Fibroblast of villous mesenchyme (primary cell): ENCODE measurements at places on chromosomes 3 and 15.

- no peak for DNase-seq
Observed at GRCh38 chr3:46690798-46691197, 2.7 kb downstream of the ALS2CL start.

DNA sequence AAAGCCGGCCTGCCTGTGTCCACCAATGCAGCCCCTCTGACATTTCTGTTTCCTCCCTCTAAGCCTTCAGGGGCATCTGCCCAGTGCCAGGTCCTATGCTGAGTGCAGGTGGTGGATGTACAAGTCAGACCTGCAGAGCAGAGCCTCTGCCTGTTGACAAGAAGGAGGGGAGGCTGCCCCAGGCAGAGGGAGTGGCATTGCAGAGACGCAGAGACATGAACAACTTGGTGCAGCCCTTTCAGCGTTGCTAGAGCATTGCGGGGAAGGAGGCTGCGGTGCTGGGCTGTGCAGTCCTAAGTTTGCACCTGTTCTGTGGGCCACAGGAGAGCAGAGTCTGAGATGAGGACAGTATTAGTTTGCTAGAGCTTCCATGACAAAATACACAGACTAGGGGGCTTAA, 65.2 kb downstream of the LSM3 start:
- DNase-seq, result no peak

DNA sequence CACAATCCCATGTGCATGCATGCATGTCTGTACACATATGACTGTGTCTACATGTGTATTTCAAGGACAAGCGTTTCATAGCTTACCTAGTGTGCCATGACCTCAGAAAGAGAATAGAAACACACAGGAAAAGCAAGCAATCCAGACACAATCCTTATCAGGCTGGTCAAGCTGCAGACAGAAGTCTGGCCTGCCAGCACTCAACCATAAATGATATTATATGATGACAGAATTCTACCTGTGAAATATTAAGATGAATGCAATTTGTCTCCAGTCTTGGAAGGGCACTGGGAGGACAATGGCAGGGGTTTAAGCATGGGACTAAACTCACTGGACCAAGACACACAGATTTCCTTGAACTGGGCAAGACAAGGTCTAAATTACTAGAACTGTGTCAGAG, 50.9 kb upstream of the ARL6 start:
- DNase-seq, result no peak

- no peak for DNase-seq
Observed at GRCh38 chr3:158771982-158772381, 29.9 kb upstream of the MFSD1 start.

DNA sequence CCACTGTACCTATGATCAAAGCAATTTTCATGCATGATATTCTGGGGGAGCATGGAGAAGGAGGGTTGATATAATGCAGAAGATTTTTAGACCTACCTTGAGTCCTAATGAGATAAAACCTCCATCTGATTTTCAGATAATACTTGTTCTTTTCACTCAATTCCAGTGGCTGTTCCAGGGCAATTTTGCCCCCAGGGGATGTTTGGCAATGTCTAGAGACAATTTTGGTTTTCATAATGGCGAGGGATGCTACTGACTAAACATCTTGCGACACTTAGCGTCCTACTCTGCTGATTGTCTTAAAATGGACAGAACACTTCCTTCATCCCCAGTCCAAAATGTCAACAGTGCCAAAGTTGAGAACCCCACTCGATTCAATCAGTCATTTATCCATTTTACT, 26.6 kb downstream of the AGBL1 start:
- DNase-seq, result no peak

DNA sequence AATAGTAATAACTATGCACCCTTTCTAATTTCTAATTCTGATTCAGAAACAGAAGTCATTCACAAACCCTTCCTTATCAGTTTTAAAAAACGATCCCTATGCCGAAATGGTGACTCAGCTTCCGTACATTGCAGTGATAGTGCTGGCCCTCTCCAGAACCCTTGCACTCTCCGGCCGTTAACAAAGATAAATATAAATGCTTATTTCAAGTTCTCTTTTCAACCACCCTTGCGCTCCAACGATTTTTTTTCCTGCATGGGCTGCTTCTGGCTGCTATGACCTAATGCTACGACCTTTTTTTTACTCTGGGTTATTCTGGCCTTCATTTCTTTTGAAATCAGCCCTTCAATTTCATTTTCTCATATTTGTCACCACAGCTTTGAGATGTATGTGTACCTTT, 646.2 kb downstream of the NTRK3 start:
- peak; percentile 77 for DNase-seq

- peak; percentile 86 for DNase-seq
Observed at GRCh38 chr3:64264501-64265109, 39.3 kb upstream of the PRICKLE2 start.

DNA sequence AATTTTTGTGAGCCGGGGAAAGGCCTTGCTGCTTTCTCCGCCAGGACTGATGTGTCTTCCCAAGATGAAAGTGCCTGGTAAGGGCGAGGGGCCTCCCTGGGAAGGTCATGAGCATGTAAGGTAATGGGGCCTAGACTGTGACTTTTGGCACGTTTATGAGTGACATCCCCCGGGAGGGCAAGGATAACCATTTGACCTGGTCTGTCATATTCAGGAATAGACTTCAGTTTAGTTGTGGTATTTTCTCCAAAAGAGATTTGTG, 631 bp upstream of the CNBP start:
- no peak for DNase-seq

GRCh38 chr15:81157195-81157938, 23.3 kb downstream of the CFAP161 start:
- peak; percentile 77 for DNase-seq

GRCh38 chr3:108669208-108669607, 79.7 kb downstream of the DZIP3 start:
- no peak for DNase-seq

DNA sequence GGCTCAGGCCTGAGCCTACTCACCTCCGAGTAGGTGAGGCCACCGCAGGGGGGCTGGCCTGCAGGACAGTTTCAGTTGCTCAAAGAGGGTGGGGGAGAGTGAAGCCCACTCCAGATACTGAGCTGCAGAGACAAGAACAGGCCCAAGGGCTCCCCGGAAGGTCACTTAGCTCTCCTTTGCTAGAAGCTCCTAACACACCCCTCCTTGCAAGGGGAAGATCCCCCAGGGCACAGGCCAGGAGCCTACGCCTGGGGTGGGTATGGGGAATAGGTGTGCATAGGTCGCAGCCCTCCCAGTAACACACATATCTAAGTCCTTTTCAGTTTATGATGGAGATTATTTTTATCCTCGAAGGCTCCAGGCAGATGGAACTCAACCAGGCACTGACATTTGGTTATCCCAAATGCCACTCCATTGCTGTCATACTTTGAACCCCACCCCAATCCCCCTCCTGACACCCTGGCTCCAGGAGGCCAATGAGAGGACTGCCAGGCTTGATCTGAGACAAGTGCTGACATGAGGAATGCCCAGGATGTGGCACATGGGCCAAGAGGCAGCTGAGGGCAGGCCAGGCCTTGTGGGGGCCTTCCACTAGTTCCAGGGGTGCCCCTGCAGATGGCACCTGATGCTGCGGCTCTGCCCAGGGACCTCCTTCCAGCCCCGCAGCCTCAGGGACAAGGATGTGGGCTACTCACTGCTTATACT, 1.1 kb upstream of the MUSTN1 start:
- no peak for DNase-seq

- DNase-seq, result peak; percentile 27
Observed at GRCh38 chr3:45992821-45993221, 2.8 kb downstream of the FYCO1 start.

GRCh38 chr3:184503647-184504046, 57.9 kb upstream of the EPHB3 start:
- DNase-seq, result no peak

- DNase-seq, result no peak
Observed at GRCh38 chr3:59106085-59106648, 56.3 kb upstream of the CFAP20DC start.

DNA sequence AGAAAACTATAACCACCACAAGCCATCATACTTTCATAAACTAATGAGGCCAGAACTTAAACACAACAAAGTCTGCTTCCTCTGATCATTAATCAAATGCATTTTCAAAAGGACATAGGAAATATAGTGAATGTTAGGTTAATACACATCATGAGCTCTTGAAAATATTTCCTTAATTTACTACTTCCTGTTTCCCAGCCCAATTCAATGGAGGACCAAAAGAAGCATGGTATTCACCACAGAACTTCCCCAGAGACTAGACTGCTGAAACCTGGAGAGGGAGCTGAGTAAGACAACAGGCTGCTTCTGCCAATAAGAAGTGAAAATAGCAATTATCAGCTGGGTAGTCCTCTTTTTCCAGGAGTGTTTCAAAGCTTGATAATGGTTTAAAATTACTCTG, 250.3 kb downstream of the ULK4 start:
- peak; percentile 21 for DNase-seq

DNA sequence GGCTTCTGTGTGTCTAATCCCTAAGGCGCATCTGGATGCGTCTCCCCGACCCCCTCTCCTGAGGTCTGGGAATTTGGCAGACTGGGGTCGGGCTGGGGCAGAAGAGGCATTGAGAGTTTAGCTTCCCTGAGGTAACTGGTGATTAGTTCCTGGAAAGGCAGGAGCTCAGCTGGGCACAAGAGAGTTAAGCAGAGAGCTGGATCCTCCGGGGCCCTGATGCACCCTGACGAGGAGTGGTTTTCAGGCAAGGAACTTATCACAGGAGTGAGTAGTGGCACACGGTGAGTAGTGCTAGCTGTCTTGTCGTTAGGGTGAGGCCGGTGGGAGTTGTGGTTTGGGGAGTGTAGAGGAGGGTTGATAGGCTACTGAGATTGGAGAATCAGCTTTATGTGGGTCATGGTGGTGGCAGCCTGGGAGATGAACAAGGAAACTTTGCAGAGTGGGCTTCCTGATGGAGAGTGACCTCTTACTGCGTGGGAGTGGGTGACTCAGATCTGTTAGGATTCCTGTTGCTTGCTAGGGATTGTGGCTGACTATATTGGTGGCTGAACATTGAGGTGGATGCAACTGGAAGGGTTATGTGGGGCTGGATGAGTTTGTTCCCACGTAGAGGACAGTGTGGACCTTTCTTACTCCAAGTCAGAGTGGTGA, 897 bp downstream of the RAD54L2 start:
- DNase-seq, result peak; percentile 57

- DNase-seq, result no peak
Observed at GRCh38 chr15:70907784-70908471, 15.3 kb downstream of the LRRC49 start.

DNA sequence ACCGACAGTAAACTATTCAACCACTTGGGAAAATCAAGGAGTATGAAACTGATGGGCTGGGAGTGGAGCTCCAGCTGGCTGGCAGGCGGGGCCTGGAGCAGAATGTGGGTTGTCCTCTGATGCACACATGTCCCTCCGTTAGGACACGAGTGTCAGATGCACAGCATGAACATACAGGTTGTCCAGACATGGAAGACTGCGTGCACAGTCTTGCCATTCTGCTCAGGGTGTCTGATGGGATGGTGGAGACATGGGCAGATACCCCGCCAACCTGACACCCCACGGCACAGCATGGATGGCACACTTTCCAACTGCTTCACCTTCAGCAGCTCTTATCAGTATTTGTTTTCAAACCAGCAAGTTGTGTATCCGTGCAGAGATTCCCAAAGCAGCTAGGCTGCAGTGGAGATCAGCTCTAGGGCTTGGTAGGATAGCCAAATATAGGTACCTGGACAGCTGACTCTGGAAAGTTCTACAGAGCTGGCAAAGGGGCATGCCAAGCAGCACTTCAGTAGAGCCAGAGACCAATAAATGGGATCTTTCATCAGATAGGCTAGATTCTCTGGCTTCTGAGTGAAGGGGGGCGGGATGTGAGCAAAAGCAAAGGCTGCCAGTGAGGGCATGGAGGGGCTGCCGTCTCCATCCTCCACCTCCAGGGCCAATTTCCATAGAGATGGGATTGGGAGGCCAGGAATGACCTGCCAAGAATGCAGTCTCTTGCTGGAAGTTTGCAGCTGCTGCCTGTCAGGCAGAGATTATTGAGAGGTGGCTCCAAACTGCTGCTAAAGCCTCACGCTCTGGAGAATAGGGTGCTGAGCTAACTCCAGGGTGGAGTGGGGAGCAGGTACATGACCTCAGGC, 47.2 kb upstream of the KY start:
- no peak for DNase-seq

DNA sequence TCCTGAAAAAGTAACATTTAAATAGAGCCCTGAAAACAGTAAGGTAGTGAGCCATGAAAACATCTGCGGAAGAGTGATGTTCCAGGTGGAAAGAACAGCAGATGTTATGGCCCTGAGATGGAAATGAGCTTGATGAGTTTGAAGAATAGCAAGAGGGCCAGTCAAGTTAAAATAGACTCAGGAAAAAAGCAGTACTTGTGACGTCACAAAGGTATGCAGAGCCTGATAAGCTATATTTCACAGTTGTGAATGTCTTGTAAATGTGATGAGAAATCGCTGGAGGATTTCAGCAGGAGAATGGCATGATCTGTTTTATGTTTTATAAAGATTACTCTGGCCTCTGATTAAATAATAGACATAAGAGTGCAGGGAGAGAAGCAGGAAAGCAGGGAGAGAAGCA, 18.6 kb upstream of the SECISBP2L start:
- DNase-seq, result peak; percentile 16

DNA sequence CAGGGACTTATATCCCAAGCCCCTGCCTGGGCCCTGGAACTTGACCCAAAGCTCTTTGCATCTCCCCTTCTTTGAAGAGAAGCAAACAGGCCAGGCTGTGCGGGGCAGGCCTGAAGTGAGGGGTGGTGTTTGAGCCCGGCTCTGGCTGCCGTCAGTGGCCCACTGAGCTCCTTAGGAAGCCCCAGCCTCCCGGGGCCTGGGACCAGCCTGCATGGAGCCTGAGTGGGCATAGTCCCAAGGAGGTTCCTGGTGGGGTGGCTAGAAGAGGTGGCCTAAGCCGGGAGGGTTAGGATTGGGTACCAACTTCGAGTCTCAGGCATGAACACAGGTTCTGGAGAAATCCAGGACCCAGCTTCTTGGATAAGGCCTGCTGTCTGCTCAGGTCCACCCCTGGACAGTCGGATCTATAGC, 6.4 kb downstream of the TMIE start:
- DNase-seq, result no peak

GRCh38 chr3:12194669-12195161, 36.0 kb upstream of the TIMP4 start:
- peak; percentile 50 for DNase-seq

GRCh38 chr3:139482206-139482605, 5.9 kb upstream of the RBP2 start:
- no peak for DNase-seq

- no peak for DNase-seq
Observed at GRCh38 chr15:33454346-33454745, 143.6 kb downstream of the RYR3 start.

- DNase-seq, result peak; percentile 19
Observed at GRCh38 chr3:111012388-111013248, 59.0 kb upstream of the NECTIN3 start.

- DNase-seq, result peak; percentile 30
Observed at GRCh38 chr3:112143251-112143650, 10.2 kb upstream of the GCSAM start.
